ENCODE measurements at places on chromosomes 7 and 10.
A peak's percentile ranks its signal among the peaks of the same experiment; 100 is the strongest.

DNA sequence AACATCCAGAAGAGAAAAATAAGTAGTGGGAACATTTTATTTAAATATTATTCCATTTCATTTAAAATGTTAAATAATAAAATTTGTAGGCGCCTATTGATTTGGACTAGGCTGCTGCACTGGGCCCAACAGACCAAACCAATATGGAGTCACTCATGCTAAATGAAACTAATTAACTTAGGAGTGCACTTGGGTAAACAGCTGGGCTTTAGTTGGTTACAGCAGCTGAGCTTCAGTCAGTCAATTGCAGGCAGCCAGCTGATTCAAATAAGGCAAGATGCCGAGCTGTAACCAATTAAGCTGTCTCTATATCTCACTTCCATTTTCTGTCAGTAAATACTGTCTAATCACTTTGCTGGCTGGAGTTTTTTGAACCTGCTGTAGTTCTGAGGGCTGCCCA lies 102.1 kb upstream of the WDR11 start:
- no peak for DNase-seq

DNA sequence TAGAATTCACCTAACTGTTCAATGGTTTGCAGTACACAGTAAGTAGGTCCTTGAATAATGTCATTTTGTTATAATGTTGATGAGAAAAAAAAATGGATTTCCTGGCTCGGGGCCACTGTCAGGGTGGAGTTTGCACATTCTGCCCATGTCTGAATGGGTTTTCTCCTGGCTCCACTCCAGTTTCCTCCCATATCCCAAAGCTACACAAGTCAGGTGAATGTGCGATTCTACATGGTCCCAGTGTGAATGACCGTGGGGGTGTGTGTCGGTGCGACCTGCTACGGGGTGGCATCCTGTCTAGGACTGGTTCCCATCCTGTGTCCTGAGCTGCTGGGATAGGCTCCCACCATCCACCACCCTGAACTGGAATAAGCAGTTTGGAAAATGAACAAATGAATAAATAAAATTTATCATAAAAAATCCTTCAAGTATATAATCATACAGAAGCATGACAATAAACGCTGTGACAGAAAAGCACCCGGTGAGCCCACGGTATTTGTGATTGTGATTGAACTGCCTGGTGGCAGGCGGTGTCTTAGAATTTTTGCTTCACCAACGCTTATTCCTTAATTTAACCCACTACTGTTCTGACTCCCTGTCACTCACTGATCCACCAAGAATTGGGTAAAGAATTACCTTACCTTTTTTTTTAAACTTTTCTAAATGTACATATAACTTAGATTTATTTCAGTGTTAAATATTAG lies 114.1 kb downstream of the ICA1 start:
- peak; percentile 26 for DNase-seq

DNA sequence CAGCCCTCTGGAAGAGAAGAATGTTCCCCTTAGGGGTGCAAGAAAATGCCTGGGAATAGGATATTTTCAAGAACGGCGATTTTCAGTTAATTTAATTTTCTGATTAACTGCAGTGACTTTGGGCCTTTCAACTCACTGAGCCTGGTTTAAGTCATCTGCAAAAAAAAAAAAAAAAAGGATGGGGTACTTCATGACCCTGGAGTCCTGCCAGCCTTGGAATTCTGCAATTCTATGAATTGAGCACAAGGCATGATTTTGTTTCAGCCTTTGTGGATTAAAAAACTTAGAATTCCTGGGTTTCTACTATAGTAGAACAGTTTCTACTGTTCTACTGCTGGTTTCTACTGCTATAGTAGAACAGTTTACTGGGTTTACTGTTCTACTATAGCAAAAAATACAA lies 58.3 kb upstream of the CALD1 start:
- no peak for DNase-seq

DNA sequence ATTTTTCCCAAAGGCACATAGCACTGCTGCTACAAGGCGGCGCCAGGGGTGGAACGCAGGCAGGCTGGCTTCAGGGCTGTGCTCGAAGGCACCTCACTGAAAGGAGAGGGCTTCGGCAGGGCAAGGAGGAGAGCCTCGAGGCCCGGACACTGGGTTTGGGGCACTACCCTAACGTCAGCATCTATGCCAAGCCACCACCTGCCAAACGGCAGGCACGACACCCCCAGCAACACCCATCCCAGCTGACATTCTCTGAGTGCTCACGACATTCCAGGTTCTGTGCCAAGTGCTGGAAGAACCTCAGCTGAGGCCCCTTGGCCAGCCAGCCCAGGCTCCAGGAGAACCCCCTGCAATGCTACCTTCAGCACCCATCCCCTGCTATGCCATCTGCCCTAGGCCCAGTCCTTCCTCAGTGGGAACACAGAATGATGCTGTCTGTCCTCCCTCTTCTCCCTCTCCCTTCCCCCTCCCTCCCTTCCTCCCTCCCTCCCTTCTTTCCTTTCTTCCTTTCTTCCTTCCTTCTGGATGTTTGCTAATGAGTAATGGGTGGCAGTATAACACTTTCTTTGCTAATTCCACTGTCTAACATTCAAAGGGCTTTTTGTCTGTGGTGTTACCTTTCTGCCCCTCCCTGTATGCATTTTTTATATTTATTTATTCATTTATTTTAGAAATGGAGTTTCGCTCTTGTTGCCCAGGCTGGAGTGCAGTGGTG lies 24.3 kb downstream of the ZCCHC24 start:
- DNase-seq, result no peak

- DNase-seq, result no peak
Observed at GRCh38 chr10:2340831-2341647, 603.7 kb upstream of the ADARB2 start.

DNA sequence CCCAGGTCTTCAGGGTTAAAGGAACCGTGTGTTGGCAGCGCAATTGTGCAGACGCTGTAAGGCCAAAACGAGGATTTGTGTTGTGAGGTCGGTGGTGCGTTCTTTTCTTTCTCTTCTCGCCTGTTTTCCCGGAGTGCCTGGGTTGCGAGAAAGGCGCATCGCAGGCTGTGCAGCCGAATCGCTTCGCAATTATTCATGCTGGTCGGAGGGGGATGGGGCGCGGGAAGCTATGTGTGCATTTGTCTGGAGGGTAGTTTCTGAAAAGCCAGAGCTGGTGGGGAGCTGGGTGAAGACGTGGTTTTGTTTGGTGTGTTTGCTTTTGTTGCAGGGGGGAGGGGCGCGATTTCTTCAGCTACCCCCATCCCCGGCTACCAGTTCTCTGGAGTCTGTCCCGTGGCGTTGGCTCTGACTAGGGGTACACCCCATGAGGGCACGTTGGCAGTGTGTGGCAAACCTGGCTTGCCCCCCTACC lies 2.1 kb downstream of the MXI1 start:
- peak; percentile 65 for DNase-seq

DNA sequence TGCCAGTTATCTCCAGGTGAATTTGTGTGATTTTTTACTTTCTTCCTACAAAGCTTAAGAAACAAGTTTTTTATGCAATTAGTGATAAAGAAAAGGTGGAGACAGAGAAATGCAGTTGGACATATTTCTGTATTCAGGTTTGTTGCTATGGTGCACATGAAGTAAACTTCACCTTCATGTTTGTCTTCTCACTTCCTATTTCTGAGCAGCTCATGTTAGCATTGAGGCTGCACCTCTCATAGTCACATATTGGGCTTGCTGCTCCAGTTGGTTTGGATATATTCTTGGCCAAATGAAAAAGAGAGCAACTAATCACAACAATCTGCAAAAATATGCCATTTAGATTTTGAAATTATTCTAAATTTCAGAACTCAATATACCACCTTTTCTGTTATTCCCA lies 475.6 kb upstream of the ZWINT start:
- no peak for DNase-seq

DNA sequence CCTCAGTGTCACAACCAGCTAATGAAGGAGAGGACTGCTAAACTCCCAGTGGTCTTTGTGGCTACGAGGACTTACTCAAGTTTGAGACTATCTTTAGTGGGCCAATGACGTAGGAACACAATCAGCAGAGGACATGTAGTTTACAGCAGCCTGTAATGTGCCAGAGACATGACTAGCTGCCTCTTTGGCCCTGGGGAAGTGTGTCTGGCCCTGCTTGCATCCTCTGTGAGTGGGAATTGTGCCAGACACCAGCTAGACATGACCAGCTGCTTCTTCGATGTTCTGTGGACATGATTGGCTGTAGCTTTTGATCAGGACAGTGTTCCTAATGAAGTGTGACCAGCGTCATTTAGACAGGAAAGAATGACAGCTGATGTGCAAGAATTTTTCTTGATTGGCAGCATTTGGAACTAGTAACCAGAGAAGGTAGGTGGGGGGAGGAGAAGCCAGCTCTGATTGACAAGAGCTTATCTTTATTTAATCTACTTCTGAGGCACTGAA lies 141.7 kb downstream of the AUTS2 start:
- peak; percentile 65 for DNase-seq

- peak; percentile 47 for DNase-seq
Observed at GRCh38 chr10:32446536-32447406, 831 bp downstream of the CCDC7 start.

DNA sequence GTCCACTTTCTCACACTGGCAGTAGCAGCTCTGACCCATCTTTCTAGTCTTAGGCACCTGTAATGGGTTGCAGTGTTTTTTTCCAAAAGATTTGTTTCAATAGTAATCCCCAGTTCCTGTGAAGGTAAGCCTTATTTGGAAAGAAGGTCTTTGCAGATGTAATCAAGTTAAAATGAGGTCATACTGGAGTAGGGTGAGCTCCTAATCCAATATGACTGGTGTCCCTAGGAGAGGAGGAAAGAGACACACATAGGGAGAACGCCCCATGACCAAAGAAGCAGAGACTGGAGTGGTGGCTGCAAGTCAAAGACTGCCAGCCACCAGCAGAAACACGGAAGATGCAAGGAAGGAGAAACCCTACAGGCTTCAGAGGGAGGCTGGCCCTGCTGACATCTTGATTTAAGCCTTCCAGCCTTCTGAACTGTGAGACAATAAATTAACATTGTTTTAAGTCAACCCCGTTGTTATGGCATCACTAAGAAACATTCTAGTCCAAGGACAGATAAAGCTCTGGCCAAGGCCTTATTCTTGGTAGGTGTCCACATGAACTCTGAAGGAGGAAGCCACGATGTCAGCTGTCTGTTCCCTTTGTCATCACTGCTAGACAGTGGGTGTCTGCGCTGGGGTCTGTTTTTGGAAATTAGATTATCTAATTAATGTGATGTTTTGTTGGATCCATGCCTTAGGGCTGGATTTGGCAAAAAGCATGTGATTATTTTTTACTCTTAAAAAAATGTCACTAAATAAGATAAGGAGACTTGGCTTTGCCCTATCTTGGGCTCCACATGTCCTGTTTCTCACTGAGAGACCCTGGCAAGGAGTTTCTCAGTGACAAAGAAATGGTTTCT lies 214.9 kb downstream of the KCNMA1 start:
- peak; percentile 54 for DNase-seq

DNA sequence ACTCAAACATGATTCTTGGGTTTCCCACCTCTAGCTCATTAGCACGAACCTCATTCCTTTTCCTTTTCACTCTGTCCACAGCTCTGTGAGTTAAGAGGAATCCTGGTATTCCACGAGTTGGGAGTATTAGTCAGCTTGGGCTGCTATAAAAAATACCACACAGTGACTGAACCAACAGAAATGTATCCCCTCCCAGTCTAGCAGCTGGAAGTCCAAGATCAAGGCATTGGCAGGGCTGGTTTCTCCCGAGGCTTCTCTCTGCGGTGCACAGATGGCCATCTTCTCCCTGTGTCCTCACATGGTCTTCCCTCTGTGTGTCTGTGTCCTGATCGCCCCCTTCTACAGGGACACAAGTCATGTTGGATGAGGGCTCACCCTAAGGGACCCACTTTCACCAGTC lies 261.6 kb downstream of the TNS3 start:
- no peak for DNase-seq

DNA sequence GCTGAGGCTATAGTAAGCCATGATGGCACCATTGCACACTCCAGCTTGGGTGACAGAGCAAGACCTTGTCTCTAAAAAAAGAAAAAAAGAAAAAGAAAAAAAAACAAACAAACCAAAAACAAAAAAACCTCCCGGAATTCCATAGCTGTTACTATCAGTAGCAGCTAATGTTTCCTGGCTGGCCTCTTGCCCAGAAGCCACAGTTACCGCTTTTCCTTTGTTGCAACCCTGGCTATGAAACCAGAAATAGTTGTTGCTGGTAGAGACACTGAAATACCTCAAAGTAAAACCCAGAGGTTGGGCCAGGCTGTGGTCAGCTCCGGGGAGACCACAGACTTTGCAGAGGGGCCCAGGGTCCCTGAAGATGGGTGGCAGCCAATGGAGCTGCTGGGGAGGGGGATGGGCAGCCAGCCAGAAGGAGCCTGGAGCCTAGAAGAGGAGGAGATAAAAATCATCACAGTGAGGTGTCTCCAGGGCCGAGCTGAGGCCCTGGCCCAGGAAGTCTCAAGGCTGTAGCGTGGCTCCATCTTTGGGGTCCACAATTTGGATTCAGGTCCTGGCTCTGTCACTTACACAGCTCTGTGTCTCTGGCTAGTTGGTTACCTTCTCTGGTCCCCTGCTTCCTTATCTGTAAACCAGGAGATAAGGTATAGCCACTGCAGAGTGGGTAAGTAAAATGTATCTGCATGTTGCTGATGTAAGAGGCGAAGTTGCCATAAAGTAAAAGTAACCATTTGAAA lies 3.4 kb upstream of the CHST12 start:
- DNase-seq, result peak; percentile 94

DNA sequence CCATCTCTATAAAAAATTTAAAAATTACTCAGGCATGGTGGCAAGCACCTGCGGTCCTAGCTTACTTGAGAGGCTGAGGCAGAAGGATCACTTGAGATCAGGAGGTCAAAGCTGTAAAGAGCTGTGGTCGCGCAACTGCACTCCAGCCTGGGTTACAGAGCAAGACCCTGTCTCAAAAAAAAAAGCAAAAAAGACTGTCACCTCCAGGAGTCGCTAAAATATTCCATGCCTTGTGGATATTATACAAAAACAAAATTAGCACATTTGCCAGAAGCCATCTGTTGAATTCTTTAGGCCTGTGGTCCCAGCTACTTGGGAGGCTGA lies 87.0 kb upstream of the SDK1 start:
- no peak for DNase-seq

DNA sequence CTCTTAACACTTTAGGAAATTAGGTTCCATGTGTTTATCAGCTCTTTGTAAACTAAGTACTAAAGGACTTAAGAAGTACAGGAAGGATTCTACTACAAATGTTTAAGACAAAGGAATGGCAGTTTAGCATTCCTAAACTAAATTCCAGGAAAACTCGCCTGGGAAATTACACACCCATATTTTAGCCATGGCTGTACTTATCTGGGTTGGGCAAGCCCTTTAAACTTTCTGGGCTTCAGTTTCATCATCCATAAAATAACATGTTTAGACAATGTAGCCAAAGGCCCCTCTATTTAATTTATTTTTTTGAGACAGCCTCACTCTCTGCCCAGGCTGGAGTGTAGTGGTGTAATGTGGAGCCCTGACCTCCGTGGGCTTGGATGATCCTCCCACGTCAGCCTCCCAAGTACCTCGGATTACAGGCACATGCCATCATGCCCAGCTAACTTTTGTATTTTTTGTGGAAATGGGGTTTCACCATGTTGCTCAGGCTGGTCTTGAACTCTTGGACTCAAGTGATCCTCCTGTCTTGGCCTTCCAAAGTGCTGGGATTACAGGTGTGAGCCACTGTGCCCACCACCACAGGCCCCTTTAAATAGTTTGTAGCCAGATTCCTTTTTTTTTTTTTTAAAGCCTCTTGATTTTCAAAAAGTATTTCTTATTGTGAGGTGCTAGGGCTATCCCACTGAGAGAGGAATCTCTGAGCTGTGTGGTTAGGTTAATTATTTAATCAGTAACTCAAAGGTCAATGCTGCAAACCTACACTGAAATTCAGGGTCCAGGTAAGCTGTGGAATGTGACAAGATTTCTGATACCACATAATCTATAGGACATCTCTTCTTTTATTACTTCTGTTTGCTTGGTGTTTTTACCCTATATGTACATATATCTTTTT lies 32.1 kb downstream of the TMEM60 start:
- DNase-seq, result no peak
